T-helper 17 cell (primary cell): ENCODE measurements at places on chromosomes 2 and 18. TPM values are rescaled to one million over a fixed set of nuclear protein-coding genes. Genes with fewer than 3 reads are reported as not detected.

DNA sequence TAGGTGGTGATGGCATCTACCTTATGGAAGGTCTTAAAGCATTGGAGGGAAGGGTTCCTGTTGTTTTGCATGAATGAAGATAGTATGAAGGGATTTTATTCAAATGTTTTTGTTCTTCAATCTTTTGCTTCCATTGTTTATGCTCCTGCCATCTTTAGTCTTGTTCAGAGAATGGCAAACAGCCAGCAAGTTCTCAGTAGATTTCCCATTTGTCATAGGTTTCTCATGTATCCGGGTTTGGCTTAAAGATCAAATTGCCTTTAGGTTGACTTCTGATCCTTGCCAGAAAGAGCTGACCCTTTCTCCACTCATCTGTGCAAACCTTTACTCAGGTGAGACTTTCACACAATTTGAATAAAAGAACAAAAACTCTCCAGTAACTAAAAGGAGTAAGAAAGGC lies 44.2 kb upstream of the STAT4 start:
- DNase-seq, result no peak

DNA sequence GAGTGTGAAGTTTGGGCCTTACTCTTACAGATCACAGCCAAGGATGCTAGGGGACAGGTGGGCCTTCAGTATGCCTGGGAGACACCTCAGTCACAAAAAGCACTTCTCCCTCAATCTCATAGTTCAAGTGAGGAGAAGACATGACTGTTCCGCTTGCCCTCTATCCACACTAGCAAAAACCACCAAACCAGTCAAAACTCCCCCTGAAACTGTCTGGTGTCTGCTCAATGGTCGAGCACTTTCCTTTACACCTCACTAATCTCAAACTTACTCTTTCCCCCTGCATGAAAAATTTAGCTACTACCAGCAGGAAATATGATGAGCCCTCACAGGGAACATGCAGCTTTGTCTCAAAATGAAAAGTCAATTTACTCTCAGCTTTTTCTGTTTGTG lies 232.2 kb downstream of the TRIB2 start:
- no peak for DNase-seq

ANKRD30B gene
- total RNA-seq, result not detected

PHOSPHO2 gene
- 3.8 TPM for total RNA-seq

TMEM247 gene
- not detected for total RNA-seq
